Activated T-cell treated with anti-CD3 and anti-CD28 coated beads, Interleukin-2, amount 50 U/mL, for 4 hours (primary cell): ENCODE measurements at places on chromosomes 7 and 10.

GRCh38 chr7:118186501-118186900 lies 2.5 kb downstream of the LSM8 start:
- no peak for DNase-seq

DNA sequence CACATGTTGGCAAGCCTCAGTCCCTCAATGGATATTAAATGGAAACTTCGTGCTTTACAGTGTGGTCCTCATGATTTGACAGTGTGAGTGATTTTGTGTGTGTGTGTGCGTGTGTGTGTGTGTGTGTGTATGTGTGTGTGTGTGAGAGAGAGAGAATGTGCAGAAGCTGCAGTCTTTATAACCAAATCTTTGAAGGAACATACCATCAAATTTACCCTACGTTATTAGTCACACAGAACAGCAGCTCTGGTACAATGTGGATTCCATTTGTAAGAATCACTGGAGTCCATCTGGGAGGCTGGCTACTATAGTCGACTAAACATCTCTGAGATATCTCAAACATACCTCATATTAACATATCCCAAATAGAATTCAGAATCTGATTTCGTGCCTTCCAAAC lies 928.0 kb upstream of the POT1 start:
- no peak for DNase-seq

DNA sequence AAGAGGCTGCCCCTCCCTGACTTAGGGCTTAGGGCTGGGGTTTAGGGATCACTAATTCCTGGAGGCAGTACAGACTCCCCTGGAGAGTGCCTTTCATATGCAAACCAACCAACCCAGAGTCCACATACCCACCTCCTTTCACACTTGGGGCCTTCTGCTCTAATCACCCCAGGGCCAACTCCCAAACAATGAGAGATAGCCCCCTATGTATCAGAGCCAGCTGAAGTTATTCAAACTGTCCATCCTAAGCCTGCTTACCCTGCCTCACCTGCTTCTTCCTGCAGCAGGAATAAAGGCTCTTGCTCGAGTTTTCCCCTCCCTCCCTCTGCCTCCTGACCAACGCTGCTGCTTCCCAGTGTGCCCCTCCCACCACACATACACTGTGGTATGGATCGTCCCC lies 51.8 kb upstream of the SLC35G1 start:
- DNase-seq, result no peak

- DNase-seq, result no peak
Observed at GRCh38 chr7:47482013-47482875, 99.7 kb downstream of the TNS3 start.

DNA sequence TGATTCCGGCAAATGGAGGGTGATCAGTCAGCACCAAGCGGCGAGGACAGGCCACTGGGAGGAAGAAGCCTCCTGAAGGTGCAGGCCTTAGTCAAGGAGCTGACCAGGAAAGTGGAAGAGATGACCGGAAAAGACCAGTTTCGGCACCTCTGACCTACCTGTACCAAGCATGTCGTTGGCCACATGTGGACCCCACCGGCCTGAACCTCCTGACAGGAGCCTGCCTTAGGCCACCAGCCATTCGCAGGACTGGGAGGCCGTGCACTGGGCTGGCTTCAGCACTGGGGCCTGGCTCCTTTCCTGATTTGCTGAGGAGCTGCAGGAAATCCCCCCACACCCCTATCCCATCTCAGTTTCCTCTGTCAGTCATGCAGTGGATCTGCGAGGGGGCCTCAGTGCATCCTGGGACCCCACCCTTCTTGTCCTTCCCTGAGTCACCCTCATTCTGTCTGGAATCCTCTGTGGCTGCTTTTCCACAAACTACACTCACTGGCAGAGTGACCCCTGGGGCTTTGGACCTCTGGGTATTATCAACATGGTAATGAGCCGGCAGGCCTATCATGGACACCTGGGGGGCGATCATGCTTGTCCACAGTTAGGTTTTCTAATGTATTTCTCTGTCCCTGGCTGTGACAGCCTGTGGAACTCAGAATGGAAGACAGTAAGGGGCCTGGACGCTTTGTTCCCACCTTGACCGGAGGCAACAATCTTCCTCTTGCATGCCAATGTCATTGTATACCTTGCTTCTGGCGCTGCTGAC lies 33.0 kb downstream of the RAMP3 start:
- DNase-seq, result no peak
